Heart right ventricle (tissue), 16 donors: ENCODE measurements at places on chromosomes 6 and 20. TPM values are rescaled to one million over a fixed set of nuclear protein-coding genes. Genes with fewer than 3 reads are reported as not detected.

DNA sequence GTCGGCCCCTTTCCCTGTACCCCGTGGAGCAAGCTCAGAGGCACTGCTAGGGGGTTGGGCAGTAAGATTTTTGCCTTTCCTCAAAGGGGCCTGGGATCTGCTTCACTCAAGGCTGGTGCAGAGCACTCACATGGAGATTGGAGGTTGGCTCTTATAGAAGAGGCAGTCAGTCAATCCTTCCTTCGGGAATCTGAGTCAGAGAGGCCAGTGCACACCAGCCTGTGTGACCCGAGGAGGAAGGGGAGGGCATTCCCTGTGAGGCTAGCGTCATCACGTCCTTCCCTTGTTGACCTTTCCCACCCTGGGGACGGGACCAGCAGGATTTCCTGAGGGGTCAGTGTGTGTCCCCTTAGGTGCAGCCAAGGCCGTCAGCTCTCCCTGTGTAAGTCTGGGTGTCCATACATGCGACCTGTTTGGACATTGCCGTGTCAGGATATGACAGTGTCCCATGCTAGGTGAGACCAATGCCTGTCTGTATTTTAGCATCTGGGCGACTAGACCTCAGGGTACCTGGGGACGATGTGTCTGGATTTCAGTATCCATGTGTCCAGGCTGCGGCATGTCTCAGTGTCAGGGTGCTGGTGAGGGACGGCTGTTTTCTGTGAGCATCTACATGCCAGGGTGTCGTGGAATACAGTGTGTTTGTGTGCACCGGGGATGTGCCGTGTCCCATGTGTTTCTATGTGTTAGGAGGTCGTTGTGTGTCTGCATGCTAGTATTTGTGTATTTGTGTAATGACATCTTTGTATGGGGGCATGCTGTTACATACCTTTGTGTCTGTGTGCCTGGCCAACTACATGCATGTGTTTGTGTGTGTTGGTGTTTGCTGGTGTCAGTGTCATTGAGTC is 2.8 kb upstream of the ZNF512B start:
- DNase-seq: peak; percentile 55

GRCh38 chr6:166565084-166565967 is 21.2 kb downstream of the RAMACL start:
- DNase-seq: peak; percentile 35

DNA sequence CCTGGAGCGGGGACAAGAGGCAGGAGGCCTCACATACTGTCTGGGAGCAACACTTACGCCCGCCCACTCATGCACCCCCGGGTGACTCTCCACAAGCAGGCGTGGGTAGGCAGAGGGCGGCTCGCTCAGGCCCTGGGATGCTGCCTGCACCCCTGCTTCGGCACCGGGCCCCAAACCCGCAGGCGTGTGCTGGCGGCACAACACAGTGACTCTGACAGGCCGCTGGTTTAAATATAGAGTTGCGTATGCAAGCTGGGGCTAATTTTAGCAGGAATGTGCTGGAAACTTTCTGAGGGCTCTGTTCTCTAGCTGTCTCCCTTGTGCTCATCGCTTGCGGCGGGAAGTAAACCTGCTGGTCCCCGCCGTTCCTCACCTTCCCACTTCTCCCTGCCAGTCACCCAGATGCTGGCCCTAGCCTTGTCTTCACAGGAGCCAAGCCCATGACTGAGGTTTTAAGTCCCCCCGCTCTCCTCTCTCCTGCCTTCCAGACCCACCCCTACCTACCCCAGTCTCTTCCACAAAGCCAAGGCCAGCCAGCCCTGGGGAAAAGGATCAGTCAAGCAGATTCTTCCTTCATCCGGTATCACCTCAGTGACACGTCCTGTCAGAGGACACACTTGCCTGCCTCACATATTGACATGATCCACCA is 94.5 kb upstream of the FOXP4 start:
- peak; percentile 65 for DNase-seq

GRCh38 chr6:158026054-158026900 is 44.6 kb downstream of the SYNJ2 start:
- peak; percentile 92 for DNase-seq

GRCh38 chr6:155011809-155012291 is 16.7 kb downstream of the TIAM2 start:
- no peak for DNase-seq

- DNase-seq: no peak
Observed at GRCh38 chr20:14829906-14830305, 492.5 kb upstream of the FLRT3 start.

DNA sequence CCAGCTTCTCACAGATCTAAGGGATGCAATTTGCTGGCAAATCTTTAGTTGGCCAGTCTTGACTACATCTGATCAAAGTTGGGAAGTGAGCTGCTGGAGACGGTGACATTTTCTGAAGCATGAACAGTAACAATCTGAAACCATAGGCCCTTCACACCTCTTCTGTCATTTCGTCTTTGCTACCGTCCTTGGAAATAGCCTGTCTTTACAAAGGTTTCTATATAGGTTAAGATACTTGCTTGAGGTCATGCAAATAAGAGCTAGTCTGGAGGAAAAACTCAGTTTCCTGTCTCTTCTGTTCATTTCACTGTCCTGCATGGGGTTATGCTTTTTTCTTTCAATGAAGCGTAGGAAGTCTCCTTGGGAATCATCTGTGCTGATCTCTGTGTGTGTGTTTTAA is 55.6 kb downstream of the CARMIL1 start:
- no peak for DNase-seq

- no peak for DNase-seq
Observed at GRCh38 chr6:86331919-86332318, 605.4 kb upstream of the HTR1E start.

DNA sequence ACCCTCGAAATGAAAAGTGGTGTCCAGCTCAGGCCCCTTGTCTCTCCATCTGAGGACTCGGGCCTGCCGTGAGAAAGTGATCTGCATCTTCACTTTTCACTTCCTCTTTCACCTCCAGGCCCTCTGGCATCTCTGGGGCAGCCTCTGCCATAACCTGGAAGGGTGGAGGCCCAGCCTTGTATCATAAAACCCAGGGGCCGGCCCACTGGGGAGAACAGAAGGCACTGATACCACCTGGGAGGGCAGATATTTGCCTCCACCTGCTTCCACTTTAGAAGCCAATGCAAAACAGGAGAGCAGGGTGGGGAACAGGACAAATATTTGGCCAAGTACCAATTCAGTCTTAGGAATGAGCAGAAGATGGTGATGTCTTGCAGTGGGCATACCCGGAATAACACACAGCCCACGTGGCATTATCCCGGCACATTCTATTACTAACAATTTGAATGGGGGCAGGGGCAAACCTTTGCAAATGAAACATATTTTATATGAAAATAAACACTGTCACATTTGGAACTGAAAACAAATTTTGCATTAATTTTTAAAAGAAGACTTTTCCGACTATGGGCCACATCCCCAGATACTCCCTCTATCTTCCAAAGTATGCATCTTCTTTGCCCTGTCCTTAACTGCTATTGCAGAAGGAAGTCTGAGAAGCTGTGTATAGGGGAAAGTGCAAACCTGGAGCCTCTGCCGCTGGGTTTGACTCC is 69.2 kb upstream of the TBC1D7 start:
- no peak for DNase-seq

DNA sequence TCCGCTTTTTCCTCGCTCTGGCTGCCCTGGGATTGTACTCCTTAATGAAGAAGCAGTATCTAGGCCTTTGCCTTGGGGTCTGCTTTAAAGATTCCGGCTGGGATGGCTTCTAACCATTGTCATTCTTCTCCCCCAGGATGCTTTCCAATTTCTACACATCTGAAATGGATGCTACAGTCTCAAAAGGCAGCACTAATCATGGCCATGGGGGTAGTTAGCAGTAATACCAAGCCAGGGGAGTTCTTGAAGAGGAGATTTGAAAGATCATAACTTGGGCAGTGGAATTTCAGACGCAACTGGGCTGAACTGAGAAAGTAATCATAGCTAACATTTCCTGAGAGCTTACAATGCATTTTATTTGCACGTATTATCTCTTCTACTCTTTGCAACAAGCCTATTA is 3.4 kb upstream of the PFDN4 start:
- DNase-seq: no peak

DNA sequence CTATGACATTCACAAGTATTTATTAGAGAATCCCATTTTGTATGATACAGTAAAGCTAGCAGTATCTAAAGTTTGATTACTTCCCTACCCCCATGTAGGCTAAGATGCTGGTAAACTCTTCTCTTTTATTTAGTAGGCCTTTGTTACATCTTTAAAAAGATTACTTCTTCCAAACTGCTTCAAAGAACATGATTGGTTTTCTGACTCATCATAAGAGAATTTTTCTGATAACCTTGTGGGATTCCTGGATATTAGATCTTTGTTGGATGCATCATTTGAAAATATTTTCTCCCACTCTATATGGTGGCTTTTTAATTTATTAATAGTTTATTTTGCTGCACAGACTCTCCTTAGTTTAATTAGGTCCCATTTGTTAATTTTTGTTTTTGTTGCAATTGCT is 898.3 kb upstream of the ADGRB3 start:
- no peak for DNase-seq

- no peak for DNase-seq
Observed at GRCh38 chr6:126232671-126233070, 107.2 kb upstream of the CENPW start.

DNA sequence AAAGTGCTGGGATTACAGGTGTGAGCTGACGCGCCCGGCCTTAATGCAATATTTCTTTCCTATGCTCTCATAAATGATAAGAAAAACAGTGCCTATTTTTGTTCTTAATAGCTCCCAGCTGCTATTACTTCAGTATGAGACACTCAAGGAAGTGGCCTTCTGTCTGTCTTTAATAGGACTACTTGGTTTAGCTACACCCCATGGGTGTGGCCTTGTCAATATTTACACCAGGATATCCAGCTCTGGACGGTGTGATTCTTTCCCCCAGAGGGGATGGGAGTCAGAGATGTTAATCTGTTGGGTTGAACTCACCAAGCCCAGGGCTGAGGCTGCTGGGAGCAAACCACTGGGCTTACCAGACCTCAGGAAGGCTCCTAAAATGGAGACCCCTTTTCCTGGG is 134.2 kb downstream of the CEP57L1 start:
- no peak for DNase-seq

GRCh38 chr6:24205020-24205492 is 79.0 kb downstream of the NRSN1 start:
- DNase-seq: no peak

DNA sequence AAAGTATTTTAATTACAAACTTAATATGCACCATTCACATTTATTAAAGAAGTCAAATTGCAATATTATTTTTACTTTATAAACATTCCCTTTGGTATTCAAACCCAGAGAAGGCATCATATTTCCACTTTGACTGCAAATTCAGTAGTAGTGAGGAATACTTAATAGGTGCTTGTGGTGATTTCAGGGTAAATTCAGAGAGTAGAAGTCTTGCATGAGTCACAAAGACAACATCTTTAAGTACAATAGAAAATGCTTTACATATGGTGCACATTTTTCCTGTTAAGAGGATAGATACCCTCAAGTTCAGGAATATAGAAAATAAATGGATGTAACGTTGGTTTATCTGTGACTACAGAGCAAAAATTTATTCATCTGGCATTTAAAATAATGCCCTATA is 390.2 kb downstream of the TENT5A start:
- no peak for DNase-seq

GRCh38 chr20:61929561-61929960 is 136.1 kb downstream of the TAF4 start:
- DNase-seq: peak; percentile 1

GRCh38 chr20:50303573-50304500 is 113.2 kb downstream of the CEBPB start:
- DNase-seq: peak; percentile 79

- peak; percentile 74 for DNase-seq
Observed at GRCh38 chr6:31068669-31069340, 43.6 kb downstream of the C6orf15 start.

GRCh38 chr6:46509063-46509462 is 17.8 kb upstream of the RCAN2 start:
- peak; percentile 20 for DNase-seq

DNA sequence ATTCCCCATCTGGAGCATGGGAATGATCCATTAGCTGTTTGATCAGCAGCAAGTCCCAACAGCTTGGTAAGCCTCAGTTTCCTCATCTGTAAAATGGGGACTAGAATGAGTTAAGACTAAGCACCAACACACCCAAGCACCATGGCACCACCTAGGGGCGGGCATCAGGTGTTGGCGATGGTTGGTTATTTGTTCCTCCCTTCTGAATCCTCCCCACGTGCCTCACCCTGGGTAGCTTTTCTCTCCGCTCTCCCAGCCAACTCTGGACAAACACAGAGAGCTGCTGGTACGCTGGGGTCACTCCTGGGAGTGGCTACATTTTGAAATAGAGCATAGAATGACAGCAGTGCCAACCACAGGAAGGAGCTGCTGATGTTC is 13.3 kb upstream of the ITPR3 start:
- DNase-seq: no peak

DNA sequence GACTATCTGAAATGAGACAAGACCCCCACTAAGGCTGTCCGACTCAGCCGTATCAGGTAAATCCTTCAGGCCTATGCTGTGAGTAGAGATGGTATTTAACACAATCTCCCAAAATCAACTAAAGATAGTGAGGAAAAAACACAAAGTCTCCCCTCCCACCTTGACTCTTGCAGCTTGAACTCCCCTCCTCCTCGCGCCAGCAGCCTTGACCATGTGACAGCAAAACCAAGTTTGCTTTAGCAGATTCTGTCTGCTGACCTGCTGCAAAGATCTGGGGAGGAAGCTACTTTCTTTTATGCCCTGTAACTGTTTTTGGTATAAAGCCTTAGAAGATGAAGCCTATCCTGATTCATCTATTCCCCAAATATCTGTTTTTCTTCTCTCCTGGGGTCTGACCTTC is 509.5 kb downstream of the CDH26 start:
- no peak for DNase-seq

- no peak for DNase-seq
Observed at GRCh38 chr6:29948277-29948676, 5.9 kb downstream of the HLA-A start.

DNA sequence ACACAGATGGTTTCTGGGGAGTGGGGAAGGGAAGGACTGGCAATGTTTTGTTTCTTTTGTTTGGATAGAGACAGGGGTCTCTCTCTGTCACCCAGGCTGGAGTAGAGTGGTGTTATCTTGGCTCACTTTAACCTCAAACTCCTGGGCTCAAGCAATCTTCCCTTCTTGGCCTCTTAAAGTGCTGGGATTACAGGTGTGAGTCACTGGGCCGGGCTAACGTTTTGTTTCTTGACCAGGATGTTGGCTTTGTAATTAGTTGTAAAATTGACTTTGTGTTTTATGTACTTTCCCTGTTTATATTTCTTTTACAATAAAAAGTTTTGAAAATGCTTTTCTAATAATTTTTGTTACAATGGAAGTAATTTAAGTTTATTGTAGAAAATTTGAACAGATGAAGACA is 10.9 kb downstream of the SPATS1 start:
- DNase-seq: no peak

The EYS gene
- total RNA-seq: not detected

The OPN5 gene
- total RNA-seq: 0.15 TPM

The C20orf204 gene
- 0.62 TPM for total RNA-seq

The MACROD2 gene
- total RNA-seq: 2.8 TPM

The PTK6 gene
- not detected for total RNA-seq

The SRSF12 gene
- total RNA-seq: 0.26 TPM

The RPL7L1 gene
- 46.0 TPM for total RNA-seq

The NRSN2 gene
- total RNA-seq: 24.2 TPM

The HLA-DRB1 gene
- total RNA-seq: 72.8 TPM

The C4B gene
- 74.6 TPM for total RNA-seq

The MBOAT1 gene
- 6.9 TPM for total RNA-seq

The GRM1 gene
- total RNA-seq: 6.4 TPM

The JPH2 gene
- total RNA-seq: 148 TPM

The DLK2 gene
- 5.0 TPM for total RNA-seq

The CAGE1 gene
- total RNA-seq: not detected

The HCRTR2 gene
- 0.14 TPM for total RNA-seq

The GJA1 gene
- 298 TPM for total RNA-seq
